ENCODE measurements at places on chromosomes 3 and 15. TPM values are rescaled to one million over a fixed set of nuclear protein-coding genes. Genes with fewer than 3 reads are reported as not detected.

CASR gene
- total RNA-seq = not detected

FOXL2NB gene
- not detected for total RNA-seq

HTR3D gene
- not detected for total RNA-seq

CFAP100 gene
- total RNA-seq = not detected

PPP2R3A gene
- total RNA-seq = 14.7 TPM

CPLX3 gene
- not detected for total RNA-seq

FOXB1 gene
- total RNA-seq = not detected

AADACL2 gene
- not detected for total RNA-seq

CXCR6 gene
- 0.38 TPM for total RNA-seq

TLR9 gene
- total RNA-seq = not detected

ZNF639 gene
- total RNA-seq = 36.5 TPM

ST8SIA2 gene
- not detected for total RNA-seq

MORC1 gene
- not detected for total RNA-seq

C2CD4A gene
- not detected for total RNA-seq

ZNF860 gene
- total RNA-seq = 0.38 TPM

SLC24A5 gene
- total RNA-seq = not detected

NAALADL2 gene
- total RNA-seq = 18.1 TPM

HYAL3 gene
- 4.1 TPM for total RNA-seq

SHISA5 gene
- total RNA-seq = 85.5 TPM

ATP8B4 gene
- 58.0 TPM for total RNA-seq

MUSTN1 gene
- 13.0 TPM for total RNA-seq

NOP10 gene
- total RNA-seq = 82.7 TPM

ASB14 gene
- not detected for total RNA-seq

ARMC8 gene
- total RNA-seq = 71.9 TPM

IP6K2 gene
- 102 TPM for total RNA-seq

LRRC34 gene
- total RNA-seq = 8.3 TPM

TMCO5A gene
- not detected for total RNA-seq

TRPM7 gene
- total RNA-seq = 66.5 TPM

THSD4 gene
- 0.44 TPM for total RNA-seq

OR4F6 gene
- total RNA-seq = not detected

TMEM108 gene
- 0.66 TPM for total RNA-seq

LRTM1 gene
- not detected for total RNA-seq

CP gene
- 64.4 TPM for total RNA-seq

FES gene
- total RNA-seq = 77.4 TPM

TYRO3 gene
- 41.8 TPM for total RNA-seq

SLC25A26 gene
- 21.5 TPM for total RNA-seq

SPINK8 gene
- total RNA-seq = not detected

MOBP gene
- not detected for total RNA-seq

TEX264 gene
- total RNA-seq = 35.5 TPM

SNTN gene
- total RNA-seq = not detected

LSAMP gene
- total RNA-seq = 0.98 TPM

GRAMD2A gene
- not detected for total RNA-seq

CAPN3 gene
- 10.4 TPM for total RNA-seq

DCLK3 gene
- not detected for total RNA-seq

TFDP2 gene
- total RNA-seq = 56.4 TPM

CGNL1 gene
- total RNA-seq = 1.6 TPM

PROK2 gene
- 1.5 TPM for total RNA-seq

POPDC2 gene
- total RNA-seq = 1.3 TPM

FBXL2 gene
- 8.6 TPM for total RNA-seq

BFSP2 gene
- not detected for total RNA-seq

ACP3 gene
- not detected for total RNA-seq
